NCI-H2081 (cell line): ENCODE measurements at places on chromosomes 5 and 9.

DNA sequence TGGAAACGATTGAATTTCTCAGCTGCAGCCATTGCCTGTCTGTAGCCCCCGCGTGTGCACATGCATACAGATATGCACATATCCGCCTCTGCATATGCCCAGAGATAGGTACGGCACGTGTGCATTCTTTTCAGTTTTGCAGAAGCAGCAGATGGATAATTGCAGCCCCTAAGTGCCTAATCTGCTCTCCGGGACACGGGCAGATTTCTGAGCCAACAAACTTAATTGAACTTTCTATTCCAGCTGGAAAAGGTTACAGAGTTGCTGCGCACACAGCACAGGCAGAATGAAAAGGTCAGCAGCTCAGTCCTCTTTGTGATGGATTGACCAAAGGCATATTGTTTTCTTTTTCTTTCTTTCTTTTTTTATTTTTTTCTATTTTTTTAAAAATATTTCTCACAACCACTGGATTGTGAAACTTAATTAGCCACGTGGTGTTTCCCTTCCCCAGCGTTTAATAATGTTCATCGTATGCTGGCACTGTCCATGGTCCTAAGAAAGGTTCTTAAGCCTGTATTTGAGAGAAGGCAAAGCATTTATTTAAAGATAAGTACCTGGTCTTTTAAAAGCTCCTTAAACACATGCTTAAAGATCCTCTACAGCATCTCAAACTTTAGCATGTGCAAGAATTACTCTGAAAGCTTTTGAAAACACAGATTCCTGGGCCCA lies 270.2 kb upstream of the BRINP1 start:
- DNase-seq, result no peak

GRCh38 chr9:93486268-93486667 lies 32.9 kb upstream of the FAM120AOS start:
- DNase-seq, result no peak

DNA sequence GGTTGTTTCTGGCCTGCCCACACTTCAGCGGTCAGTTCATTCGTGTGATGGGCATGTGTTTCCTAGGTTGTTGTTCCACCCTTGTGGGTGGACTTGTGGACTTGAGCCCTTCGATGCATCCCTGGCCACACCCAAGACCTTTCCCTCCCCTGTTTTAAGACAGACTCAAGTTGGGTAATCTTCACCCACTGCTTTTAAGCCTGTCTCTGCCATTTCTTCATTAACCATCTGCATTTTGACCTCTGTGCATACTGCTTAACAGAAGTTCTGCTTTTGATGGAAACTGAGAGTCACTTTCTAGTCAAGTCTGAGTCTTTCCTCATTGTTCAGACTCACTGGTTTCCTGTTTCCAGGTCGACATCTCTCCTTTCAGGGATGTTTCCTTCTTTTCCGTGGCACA lies 233.7 kb downstream of the ARHGEF28 start:
- no peak for DNase-seq

DNA sequence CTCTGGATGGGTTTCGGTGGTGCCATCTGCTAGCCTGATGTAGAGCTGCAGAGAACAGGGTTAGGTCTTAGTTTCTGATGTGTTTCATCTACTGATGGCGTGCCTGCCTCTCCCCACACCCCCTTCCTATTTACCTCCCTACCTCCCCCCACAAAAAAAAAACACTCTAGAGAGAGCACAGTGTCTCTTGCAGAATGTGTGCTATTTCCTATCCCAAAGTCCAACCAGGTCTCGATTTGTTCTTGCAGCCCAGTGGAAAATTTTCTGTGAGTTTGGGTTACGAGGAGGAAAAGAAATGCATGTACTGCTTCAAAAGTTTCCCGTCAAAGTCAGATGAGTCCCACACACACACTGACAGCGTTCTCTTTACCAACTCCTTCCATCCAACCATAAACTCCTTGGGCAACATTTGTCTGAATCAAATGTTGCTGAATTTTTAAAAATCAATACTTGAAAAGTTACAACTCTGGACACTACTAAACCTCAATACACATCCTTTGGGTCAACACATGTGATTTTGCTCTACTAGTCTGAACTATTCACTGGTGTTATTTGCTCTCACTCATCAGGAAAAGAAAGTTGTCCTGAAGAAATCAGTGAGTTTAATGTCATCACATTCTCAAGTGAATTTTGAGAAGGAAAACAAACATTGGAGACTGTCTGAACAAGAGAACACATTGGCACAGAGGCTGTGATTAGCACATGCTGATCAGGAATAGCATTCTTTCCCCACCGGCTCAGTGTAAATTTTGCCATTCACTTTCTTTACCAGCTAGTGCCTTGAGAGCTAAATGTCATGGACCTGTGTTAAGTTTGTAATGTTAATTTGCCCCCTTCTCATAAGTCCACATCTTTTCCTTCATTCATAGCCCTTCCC lies 84.1 kb downstream of the MAMDC2 start:
- no peak for DNase-seq

- DNase-seq, result no peak
Observed at GRCh38 chr5:111703662-111704061, 53.3 kb downstream of the NREP start.

- DNase-seq, result no peak
Observed at GRCh38 chr9:112245126-112245525, 70.0 kb upstream of the SUSD1 start.

GRCh38 chr5:180034564-180034963 lies 37.0 kb downstream of the RNF130 start:
- no peak for DNase-seq

GRCh38 chr5:59055745-59056448 lies 473.0 kb downstream of the RAB3C start:
- no peak for DNase-seq

- DNase-seq, result no peak
Observed at GRCh38 chr5:68149189-68149588, 66.4 kb upstream of the PIK3R1 start.

- no peak for DNase-seq
Observed at GRCh38 chr5:36792560-36793180, 83.9 kb upstream of the NIPBL start.

DNA sequence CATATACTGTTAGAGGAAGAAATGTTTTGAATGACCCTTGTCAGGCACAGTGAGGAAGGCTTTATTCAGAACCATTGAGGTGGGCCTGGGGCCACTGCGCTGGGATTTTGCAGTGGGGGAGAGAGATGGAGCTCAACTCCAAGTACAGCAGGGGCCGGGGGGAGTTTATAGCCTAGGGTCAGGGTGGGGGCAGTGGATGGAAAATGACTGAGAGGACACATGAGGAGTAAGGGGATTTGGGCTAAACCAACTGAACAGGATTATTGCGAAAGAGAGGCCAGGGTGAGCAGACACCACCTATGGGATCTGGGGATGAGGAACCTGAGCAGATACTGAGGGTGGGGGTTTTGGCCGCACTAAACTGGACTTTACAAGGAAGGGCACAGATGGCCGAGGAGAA lies 6.3 kb downstream of the CEP72 start:
- no peak for DNase-seq

DNA sequence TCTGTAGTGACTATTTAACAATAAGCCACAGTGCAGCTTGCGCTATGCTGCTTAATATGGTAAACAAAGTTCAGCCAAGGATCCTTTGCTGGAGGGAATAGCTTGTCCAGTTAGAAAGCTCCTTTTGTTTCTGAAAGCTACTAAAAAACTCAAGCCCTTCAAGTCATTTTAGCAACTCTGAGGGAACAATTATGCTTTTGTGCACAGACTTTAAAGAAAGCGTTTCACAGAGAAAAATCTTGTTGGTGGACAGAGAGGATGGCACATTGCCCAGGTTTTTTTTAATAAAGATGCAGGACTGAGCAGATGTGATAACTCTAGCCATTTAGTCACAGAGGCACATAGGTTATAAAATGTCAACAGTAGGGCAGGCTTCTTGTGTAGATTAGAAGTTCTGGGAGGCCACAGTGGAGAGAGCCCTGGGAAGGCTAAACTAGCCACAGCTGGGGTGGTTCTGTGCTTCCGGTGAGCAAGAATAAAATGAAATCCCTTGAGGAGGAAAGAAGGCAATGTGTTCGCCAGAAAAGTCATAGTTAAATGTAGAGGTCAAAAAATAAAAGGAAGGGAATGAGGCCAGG lies 63.4 kb downstream of the ALDH7A1 start:
- no peak for DNase-seq

DNA sequence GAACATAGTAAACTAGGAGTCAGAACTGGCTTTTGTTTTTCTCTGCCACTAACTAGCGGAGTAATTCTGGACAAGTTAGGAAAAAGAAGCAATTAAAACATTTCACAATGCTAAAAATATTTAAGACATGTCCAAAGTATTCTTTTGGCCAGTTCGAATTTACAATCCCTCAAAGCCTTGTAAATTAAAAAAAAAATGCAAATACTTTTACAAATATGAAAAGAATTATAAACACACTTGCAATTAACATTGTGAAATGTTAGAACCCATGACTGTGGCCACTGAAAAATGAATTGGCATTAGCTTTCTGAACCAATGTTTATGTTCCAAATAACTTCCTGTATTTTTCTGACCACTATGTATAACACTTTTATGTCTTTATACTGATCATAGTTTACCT lies 2.2 kb downstream of the RAD1 start:
- no peak for DNase-seq

- DNase-seq, result no peak
Observed at GRCh38 chr5:171692107-171692506, 93.5 kb upstream of the SMIM23 start.

DNA sequence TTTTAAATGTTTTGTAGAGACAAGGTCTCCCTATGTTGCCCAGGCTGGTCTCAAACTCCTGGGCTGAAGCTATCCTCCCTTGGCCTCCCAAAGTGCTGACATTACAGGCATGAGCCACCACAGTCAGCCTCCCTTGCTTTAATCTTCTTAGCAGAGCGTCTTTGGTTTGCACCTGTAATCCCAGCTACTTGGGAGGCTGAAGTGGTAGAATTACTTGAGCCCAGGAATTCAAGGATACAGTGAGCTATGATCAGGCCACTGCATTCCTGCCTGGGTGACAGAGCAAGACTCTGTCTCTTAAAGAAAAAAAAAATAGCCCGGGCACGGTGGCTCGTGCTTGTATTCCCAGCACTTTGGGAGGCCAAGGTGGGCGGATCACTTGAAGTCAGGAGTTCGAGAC lies 27.8 kb downstream of the UBE2D2 start:
- DNase-seq, result no peak

GRCh38 chr5:107426209-107426608 lies 244.5 kb downstream of the EFNA5 start:
- no peak for DNase-seq

DNA sequence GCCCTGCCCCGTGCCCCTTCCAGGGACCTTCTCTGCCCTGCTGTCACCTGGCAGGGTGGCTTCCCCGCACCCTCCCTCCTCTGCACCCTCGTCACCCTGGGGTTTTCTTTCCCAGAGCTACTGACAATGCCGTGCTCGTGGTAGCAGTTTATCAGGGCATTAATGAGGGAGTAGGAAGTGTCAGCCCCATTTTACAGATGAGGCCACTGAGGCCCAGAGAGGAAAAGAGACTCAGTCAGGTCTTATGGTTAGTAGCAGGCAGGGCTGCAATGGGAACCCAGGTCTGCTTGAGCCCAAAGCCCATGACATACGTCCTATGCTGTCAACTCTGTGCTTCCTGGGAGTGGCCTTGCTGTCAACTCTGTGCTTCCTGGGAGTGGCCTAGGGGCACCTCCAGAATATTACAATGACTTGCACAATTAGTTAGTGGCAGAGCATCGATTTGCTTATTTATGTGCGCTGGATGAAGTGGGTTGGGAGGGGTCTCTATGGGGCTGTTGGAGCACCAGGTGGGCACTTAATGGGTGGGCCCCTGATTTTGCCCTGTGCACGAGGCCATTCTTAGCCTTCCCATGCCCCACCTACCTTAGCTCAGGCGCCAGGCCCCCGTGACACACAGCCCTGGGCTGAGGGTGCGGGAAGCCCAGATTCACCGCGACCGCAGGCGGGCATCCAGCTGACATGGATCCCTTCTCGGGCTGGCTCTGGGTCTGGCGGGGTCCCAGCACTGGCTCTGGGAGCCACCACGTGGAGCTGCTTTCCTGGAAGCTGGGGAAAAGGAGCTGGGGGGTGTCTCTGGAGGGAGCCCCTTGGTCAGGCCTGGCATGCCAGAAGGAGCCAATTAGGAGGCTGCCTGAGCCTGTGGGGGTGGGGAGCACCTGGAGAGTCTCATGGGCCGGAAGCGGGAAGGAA lies 82.0 kb upstream of the ORM1 start:
- no peak for DNase-seq

DNA sequence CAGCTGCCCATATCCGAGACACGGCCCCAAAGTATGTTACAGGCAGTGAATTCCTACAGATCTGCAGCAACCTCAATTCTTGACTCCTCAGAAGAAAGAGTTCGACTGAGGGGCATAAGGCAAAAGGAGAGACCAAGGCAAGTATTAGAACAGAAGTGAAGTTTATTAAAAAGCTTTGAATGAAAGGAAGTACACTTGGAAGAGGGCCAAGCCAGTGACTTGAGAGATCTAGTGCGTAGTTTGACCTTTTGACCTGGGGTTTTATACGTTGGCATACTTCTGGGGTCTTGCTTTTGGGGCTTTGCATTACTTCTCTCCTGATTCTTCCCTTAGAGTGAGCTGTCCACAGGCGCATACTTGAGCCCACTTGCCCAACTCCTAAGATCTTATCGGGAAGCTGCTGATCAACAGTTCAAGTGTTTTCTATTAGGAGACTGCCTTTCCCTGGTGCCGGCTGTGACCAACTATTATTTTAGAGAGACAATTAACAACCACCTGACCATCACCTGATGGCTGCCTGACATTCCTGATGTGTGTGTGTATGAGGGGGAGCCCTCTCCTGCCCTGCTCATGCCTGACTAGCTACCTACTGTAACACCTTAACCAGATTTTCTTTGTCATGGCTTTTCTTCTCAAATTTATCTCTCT lies 1.5 kb upstream of the DEPDC1B start:
- DNase-seq, result no peak

GRCh38 chr9:5492965-5493678 lies 17.2 kb upstream of the PDCD1LG2 start:
- DNase-seq, result no peak

DNA sequence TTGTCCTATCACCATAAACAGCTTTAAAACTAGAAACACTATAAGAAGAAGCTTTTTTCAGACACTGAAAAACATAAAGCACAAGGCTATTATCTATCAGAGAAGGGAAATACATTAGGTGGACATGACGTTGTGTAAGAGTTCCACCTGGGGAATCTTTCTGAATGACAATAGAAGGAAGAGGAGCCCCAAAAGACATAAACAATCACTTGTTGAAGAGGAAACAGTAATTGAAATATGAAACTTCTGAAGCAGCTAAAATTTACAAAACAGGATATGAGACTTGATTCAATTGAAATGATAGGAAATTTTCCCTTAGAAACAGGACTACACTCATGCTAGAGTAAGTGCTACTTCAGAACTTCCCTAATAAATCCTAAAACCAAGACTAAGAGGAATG lies 933.6 kb downstream of the EFNA5 start:
- no peak for DNase-seq

GRCh38 chr9:129094387-129095169 lies 13.7 kb downstream of the DOLPP1 start:
- no peak for DNase-seq

- peak; percentile 97 for DNase-seq
Observed at GRCh38 chr5:138448481-138449398, 9.9 kb downstream of the REEP2 start.
